ENCODE measurements at places on chromosomes 2 and 18.

DNA sequence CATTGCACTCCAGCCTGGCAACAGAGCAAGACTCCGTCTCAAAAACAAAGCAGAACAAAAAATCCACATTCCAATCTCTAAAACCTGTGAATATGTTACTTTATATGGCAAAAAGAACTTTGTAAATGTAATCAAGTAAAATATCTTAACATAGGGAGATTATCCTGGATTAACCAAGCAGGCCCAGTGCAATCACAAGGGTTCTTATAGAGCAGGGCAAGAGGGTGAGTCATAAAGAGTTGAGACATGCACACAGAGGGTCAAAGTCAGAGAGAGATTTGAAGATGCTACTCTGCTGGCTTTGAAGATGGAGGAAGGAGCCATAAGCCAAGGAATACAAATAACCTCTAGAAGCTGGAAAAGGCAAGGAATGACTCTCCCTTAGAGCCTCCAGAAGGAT is 60.9 kb upstream of the SLC9A2 start:
- DNase-seq = no peak

GRCh38 chr2:10911291-10912075 is at the start of gene KCNF1:
KCNF1 (plus strand) TSS chr2:10911934; CDS start chr2:10912427, 493 bp downstream.
- peak; percentile 71 for DNase-seq

DNA sequence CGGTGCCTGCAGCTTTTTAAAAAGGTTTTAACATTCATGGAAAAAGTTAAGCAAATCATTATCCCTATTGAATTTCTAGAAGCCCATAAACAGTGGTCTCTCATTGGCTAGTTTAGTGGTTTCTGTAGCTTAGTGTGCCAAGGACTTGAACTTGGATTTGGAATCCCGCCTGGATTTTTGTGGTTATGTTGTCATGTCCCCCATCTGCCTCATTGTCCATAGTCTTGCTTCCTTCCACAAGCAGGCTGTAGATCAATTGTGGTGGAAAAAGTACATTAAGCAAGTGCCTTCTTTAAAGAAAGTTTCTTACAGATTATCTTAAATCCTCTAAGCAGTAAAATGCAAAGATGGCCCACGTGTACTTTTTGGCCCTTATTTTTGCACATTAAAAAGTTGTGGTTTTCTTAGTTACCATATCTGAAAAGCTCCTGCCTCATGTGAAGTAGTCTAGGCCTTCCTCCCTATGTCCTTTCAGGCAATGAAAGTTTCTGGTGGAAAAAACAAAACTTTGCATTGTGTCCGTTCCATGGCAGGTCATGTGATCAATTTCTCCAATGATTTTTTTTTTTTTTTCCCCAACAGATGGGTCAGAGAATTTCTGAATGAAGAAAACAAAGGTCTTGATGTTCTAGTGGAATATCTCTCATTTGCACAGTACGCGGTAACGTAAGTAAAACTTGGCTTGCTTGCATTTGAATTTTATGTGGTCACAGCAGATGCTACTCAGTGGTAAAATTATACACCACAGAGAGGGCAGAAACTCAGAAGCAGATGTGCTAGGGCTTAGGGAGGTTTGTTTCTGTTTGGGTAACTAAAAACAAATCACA is 158.9 kb downstream of the PRPF40A start:
- DNase-seq = no peak

- DNase-seq = peak; percentile 45
Observed at GRCh38 chr2:231410293-231411004, 14.9 kb downstream of the B3GNT7 start.

GRCh38 chr18:21191596-21192307 is 50.3 kb upstream of the GREB1L start:
- peak; percentile 66 for DNase-seq

DNA sequence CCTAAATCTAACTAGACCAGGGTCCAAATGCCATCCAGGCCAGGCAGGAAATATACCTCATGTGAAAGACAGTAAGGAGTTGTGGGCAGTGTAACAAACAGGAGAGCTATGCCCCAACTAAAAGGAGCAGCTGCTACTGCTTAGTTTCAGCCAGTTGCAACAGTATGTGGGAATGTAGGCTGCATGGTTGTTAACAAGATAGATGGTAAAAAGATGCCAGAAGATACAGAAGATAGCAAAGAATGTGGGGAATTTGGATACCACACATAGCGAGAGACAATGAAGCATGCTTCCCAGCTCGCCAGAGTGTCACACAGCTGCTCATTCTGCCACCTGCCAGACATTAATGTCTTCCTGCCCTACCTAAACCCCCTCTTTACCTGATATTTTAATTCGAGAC is 39.4 kb upstream of the CYBRD1 start:
- DNase-seq = peak; percentile 12

DNA sequence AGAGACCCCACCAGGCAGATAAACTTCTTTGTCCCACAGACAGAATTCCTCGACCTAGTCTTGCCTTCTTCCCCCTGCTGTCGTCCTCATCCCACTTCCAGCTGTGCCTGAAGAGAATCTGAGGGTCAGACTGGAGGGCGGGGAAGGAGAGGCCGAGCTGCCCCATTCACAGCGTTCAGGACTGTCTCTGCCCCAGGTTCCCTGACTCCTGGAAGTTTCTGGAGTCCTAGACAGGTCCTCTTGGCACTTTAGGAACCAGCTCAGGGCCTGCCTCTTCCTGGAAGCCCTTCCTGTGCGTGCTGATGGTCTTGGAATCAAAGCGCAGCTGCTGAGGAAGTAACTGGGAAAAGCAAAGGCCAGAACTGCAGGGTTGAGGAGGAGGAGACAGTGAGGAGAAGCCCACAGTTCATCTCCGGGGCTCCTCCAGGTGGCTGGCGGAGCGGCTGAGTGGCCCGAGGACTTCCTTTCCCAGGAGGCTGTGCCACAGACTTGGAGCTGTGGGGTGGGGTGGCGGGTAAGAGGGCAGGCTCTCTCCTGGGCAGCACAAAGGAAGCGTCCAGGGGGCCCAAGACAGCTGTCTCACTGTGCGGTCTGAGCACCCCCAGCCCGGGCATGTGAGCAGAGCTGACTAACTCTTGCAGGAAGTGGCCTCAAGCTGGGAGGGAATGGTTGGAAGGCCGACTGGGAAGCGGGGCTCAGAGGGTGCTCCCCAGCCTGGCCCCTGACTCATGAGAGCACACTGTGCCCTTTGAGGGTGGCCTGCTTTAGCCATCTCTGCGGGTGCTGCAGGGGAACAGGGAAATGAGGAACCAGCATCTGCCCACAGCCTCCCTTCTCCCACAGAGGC is 39.5 kb downstream of the SDC1 start:
- no peak for DNase-seq

GRCh38 chr2:70902067-70902442 is 33.6 kb upstream of the ATP6V1B1 start:
- DNase-seq = no peak

GRCh38 chr2:226273440-226273839 is 526.2 kb downstream of the IRS1 start:
- no peak for DNase-seq

DNA sequence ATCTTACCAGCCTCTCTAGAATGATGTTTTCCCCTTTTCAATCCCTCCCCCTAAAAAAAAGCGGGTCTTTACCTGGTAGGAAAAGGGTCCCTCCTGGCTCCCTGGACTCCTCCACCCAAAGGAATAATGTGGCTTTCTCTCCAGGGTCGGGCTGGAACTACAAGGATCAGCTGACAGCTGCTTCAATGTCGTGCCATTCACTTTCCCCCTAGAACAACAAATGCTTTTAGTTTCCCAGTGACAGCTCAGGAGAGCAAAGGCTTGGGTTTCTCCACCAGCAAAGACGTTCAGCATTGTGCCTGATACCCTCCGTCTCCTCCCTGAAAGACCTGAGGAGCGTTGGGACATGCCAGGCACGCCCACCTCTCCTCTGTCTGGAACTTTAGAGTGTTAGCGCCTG is 173.8 kb upstream of the SIX3 start:
- no peak for DNase-seq

DNA sequence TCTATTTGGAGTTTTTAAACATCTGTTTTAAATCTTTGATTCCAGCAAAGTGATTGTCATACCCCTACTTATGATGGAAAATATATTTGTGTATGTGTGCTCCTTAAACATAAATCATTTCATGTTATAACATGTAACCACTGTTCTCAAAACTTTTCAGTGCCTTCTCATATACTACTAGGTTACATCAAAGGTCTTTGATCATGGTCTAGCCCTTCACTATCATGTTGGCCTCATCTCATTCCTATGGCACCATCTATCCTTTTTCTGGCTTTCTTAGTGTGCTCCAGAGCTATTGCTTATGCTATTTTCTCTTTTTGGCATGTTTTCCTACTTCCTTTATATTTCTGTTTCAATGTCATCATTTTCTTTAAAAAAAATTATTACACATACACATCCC is 367.9 kb upstream of the SLC39A10 start:
- no peak for DNase-seq

DNA sequence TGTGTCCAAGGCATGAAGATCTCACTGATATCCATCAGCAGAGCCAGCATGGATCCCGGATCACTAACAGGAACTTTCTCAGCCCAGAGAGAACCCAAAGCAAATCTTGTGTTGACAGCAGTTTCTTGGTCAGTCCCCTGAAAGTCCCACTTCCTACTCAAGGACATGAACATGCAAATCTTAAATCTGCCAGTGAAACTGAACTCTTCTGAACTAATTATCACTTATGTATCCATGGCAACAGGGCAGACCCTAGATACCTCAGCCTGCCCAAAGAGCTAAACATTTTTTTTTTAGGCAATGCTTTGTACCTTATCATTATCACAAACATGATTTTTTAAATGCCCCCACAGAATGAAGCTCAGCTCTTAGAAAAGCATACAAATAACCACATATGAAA is 127.8 kb upstream of the DDX18 start:
- DNase-seq = no peak

DNA sequence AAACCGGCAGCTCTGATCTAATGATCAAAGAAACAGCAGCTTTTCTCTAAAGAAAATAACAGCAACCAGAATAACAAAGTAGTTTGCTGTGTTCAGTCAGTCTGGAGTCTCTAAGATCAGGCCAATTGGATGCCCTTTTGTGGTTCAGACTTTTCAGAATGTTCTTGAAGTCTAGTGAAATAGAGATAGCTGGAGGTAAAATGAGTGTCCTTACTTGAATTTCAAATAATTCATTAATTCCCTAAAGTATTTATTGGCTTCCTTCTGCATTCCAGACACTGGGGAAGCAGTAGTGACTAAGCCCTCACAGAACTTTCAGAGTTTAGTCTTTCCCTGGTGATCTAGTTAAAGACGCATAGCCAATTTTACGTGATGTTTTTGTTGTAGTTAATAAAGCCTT is 58.7 kb downstream of the C18orf54 start:
- no peak for DNase-seq

GRCh38 chr2:105580870-105581554 is 163.7 kb upstream of the NCK2 start:
- DNase-seq = no peak

DNA sequence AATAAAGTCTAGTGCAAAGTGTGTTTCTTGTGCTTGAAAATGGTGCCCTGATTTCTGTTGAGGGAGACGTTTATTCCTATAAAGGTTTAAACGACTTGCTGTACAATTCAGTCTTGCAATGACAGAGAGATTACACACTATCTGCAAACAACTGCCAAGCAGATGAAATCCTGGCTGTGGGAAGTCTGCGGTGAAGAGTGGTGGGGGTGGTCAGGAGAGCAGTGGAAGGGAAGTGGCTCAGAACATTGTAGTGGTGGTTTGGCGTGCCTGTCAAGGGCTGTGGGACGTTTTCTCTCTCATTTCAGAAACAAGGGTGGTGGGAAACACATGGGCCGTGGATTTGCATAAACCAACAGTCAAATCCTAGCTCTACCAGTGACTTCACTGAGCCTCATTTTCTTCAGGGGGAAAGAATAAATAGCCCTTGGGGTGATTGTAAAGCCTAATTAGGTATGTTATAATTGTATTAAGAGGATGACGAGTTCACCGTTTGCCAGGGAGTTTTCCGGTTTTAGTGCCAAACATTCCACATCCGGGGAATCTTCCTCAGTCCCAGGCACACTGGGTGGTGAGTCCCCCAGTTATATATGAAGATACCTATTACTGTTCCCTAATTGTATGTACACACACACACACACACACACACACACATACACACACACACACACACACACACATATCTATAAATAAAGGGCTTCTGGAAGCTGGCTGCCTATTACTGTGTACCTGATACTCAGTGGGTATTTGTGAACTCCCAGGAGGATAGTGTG is 115.0 kb downstream of the SPTBN1 start:
- DNase-seq = no peak

DNA sequence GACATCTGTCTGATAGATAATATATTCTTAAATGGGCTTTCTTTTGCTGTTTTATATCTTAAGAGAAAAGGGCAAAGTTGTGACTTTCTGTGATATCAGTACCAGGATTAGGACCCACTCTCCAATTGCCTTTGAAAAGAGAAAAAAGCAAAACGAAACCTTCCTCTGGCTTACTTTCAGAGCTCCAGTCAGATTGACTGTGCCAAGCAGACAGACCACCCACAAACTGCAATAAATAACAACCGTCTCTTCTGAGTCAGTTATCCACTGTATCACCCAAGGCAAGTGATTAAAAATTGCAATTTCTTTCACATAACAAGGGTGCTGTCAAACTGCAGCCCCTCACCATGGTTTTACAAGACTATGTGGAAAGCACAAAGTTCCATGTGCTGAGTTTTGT is 230.5 kb upstream of the SETBP1 start:
- DNase-seq = no peak

- no peak for DNase-seq
Observed at GRCh38 chr2:42775186-42775585, 11.3 kb upstream of the OXER1 start.

DNA sequence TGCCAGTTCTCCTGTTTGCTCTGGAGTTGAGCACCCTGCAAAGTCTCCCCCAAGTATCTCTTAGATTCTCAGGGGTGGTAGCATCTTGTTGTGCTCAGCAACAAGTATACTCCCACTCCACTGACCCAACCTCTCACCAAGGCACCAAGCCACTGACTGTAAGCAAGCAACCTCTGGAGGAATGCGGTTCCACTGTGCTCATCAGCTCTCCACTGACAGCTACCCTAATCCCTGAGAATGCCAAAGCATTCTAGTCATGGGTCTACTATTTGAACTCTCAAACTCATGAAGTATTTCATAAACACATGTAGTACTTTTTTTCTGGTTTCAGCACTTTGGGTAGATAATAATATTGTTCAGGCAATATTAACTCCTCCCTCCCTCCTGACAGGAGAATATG is 170.0 kb downstream of the EPHA4 start:
- no peak for DNase-seq

- DNase-seq = no peak
Observed at GRCh38 chr18:31661965-31662364, 22.4 kb downstream of the B4GALT6 start.

GRCh38 chr2:36379710-36380448 is 24.3 kb downstream of the CRIM1 start:
- DNase-seq = no peak

DNA sequence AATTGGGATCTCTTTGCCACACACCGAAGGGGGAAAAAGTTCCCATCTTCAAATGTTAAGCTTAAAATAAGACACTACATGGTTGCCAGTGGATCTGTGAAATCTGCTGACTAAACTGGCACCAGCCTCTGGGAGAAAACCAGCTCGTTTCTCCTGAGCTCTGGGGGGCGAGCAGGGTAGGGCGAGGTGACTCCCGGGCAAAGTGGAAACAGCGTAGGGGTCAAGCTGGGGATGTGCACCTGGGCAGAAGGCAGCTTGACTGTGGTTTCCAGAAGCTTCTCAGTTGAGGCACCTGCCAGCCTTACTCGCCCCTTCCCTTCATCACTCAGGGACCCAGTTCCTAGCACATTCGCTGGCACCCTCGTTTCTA is 62.8 kb downstream of the SFXN5 start:
- DNase-seq = no peak
